Globus pallidus (tissue), 1 donor: ENCODE measurements at places on chromosomes 6 and 20.

DNA sequence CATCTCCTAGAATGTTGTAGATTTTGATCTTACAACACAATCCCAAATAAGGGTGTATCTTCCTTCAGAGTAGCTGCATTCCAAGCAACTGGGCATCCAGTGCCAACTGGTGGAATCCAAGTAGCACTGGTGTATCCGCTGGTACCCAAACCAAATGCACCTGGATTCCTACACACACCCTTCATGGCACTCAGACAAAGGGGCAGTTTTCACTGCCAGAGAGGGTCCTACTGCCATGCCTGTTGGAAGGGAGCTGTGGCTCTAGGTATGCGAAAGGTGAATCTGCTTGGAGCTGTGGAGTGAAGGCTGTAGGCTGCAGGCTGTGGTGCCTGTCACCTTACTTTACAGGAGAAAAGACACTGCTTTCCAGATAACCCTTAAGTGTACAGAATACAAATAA, 17.0 kb upstream of the CLDN20 start:
- DNase-seq = no peak

DNA sequence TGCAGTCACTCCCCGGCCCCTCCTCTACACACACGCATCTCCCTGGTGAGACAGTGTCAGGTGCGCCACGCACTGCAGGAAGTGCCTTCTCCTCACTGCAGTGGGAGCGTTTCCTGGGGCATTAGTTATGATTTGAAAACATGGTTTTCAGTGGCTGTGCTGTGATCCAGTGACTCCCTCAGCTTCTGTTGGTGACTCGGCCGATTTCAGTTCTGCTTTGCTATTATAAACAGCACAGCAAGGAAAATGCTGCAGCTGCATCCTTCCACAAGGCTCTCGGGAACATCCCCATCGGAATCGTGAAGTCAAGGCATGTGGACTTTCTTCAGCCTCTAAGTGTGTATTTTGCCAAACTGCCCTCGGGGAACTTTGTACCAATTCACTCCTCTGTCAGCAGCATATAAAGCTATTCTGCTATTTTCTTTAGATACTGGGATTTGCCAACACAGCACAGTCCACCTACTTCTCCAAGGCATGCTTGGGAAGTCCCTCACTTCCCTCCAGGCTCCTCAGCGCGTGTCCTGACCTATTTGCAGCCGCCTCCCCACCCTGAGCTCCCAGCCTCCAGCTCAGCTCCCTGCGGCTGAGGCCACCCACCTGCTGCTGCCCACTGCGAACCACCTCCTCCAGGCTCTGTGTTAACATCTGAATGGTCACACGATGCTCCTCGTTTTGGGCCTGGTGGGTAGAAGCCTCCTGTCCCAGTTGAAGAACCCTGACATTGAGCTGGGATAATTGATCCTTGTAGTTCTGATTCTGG, 54.5 kb downstream of the GINS1 start:
- no peak for DNase-seq

DNA sequence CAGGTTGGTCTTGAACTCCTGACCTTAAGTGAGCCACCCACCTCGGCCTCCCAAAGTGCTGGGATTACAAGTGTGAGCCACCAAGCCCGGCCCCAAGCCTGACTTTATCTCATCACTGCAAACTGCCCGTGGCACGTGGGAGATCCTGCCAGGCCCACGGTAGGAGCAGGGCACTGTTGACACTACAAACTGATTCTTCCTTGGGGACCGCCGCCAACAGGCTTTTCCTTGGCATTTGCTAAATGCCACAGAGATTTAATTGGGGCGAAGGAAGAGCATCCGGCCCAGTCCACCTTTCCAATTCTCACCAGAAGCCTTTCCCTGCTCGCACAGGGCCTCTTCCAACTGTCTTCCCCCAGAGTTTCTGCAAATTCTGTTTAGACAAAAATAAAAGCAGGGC, 11.0 kb downstream of the ATP9A start:
- DNase-seq = no peak

DNA sequence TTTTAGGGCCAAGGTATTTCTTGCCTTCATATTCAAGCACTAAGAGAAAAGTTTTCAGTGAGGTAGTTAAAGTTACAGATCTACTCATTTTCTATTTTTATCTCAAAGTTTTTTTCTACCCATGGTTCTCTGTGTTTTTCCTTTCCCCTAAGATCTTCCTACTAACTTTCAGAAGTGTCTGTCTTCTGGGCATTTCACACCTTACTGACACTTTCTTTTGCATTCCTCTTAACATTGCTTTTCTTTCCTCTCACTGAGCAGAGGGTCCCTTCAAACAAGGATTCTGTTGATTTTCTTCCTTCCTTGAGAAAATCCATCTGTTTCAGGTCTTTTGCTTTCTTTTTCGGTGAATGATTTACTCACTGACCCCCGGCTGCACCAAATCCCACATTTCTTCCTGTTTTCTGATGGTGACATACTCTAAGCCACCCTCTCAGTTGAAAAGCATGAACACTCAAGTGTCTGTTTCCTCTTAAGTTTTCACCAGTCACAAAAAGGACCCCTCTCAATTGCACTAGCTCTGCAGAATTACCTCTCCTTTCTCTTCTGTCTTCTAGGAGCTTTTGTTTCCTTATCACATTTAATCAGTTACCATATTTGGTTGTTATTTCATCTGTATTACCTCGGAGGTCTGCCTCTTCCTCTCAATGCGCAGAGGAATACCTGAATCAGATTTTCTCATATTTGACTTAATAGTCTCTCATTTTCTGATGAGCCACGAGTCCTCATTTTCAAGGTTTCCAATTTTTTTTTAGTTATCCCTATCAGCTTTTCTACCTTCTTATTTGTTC, 73.5 kb upstream of the RNF217 start:
- no peak for DNase-seq

- no peak for DNase-seq
Measured at GRCh38 chr6:45428727-45429126, 51.0 kb upstream of the SUPT3H start.

DNA sequence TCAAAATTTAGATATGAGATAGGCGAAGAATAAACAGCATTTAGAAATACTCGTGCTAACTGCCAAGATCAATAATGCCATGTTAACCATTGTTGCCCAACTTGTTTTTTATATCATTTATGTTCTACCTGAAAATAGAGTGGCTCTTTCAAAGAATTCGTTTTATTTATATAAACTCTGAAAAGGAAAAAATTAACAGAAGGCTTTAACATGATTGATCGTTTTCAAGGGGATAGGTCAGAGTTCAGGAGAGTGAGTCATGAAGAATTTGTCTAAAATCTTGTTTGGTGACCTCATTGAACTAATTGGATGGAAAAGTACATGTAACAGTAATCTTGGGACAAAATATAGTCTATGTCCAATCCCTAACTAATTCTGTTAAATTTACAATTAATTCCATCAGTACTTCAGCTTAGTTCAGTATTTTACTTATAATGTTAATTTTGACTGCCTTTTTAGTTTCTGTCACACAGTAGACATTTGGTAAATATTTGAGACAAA, 11.1 kb upstream of the ELOVL2 start:
- DNase-seq = no peak

GRCh38 chr20:52975803-52976531, 3.8 kb downstream of the TSHZ2 start:
- no peak for DNase-seq

- DNase-seq = peak; percentile 16
Measured at GRCh38 chr20:32189691-32190615, 17.6 kb downstream of the PLAGL2 start.

GRCh38 chr6:44678252-44678935, 290.9 kb downstream of the CDC5L start:
- DNase-seq = no peak

GRCh38 chr20:1788044-1788443, 107.2 kb upstream of the SIRPA start:
- DNase-seq = no peak

- DNase-seq = no peak
Measured at GRCh38 chr6:91708534-91708933, 1121.7 kb upstream of the MAP3K7 start.

DNA sequence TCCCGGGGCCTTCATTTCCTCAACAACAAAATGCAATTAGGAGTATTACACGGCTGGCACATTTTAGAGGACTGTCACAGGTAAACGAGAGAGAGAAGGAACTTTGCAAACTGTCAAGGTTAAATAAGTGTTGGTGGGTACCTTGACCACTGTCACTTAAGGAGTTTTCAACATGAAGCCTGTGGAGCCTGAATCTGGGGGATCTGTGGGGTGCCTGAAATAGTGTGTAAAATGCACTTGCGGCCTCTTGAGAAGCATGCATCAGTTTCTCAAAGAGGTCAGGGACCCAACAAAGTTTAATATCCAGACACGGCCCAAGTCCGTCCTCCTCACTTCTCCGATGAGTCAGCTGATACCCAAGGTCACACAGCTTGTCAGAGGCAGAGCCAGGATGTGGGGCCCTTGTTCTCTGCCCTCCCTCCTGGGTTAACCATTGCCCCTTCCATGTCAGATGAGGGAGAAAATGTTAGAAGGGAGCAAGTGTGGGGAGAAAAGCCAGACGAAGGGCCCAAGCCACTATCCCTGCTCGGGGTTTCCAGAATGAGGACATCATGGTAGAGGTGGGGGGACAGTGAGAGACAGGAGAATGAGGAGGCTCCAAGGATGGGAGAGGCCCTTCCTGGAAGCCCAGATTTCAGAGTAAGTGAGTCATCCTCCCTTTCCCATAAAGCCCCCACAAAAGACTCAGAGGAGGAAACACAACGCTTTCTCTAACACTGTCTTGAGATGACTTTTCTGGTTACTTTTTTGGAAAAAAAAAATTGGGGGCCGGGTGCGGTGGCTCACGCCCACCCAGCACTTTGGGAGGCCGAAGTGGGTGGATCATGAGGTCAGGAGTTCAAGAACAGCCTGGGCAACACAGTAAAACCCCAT, 42.2 kb downstream of the C6orf132 start:
- DNase-seq = no peak

DNA sequence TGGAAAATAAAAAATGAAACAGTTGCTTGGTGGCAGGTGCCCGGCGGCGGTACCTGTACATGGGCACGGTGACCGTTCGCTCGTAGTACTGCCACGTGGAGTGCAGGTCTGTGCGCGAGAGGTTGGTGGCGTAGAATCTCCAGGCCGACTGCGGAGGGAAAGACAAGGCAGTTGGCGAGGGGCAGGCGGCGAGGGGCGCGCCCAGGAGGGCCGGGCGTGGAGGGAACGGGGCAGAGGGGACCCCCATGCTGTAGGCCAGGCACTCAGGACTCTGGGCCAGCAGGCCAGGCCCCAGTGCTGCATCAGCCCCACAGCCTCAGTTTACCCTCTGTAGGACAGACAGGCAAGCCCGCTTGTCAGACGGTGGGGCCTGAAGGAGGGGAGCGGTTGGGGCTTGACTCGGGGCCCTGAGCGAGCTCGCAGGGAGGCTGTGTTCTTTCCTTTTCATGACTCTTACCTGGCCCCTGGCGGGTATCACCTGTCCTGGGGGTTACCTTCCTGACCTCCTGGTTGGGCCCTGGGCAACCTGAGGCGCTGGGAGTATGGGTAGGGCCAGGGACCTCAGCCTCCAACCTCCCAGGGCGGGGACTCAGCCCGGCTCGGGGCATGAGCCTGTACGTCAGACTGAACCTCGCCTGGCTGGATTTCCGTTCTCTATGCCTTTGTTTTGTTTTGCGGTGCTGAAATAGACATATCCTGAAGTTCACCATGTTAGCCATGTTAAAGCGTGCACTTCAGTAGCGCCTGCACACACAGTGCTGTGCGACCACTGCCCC, 38.5 kb downstream of the KCNQ2 start:
- DNase-seq = no peak

DNA sequence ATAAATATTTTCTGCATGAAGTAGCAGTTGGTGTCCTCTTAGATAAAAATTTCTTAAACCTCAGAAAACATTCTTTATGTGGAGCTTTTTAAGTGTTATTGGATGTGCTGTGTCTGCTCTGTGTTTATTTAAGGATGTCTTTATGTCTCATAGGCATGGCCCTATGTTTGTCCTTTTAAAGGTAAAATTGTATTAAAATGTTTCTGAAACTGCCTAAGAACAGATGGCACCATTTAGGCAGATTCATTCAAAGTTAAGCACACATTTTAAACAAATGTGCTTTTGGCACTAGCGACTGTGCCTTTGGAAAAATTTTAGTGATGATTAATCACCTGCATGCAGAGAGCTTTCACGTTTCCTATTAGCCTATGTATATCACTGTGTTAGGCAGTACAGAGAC, 125.2 kb downstream of the KIF6 start:
- no peak for DNase-seq

DNA sequence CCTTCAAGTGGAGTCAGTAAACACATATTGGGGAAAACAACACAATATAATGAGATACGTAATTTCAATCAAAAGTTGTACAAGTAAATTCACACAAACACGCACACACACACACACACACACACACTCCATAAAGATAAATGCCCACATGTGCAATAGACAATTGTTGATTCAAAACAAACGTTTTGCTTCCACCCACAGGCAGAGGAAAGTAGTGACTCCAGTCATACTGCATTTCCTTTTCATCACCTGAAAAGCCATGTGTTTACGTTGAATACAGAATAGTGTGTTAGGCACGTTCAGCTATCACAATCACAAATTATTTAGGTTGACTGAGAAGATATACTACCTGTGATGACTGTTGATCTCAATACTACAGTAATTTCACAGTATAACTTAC, 443.8 kb upstream of the MANEA start:
- no peak for DNase-seq

GRCh38 chr6:158849899-158850806, 31.0 kb upstream of the EZR start:
- no peak for DNase-seq

GRCh38 chr6:123770247-123770949, 33.3 kb upstream of the NKAIN2 start:
- no peak for DNase-seq

DNA sequence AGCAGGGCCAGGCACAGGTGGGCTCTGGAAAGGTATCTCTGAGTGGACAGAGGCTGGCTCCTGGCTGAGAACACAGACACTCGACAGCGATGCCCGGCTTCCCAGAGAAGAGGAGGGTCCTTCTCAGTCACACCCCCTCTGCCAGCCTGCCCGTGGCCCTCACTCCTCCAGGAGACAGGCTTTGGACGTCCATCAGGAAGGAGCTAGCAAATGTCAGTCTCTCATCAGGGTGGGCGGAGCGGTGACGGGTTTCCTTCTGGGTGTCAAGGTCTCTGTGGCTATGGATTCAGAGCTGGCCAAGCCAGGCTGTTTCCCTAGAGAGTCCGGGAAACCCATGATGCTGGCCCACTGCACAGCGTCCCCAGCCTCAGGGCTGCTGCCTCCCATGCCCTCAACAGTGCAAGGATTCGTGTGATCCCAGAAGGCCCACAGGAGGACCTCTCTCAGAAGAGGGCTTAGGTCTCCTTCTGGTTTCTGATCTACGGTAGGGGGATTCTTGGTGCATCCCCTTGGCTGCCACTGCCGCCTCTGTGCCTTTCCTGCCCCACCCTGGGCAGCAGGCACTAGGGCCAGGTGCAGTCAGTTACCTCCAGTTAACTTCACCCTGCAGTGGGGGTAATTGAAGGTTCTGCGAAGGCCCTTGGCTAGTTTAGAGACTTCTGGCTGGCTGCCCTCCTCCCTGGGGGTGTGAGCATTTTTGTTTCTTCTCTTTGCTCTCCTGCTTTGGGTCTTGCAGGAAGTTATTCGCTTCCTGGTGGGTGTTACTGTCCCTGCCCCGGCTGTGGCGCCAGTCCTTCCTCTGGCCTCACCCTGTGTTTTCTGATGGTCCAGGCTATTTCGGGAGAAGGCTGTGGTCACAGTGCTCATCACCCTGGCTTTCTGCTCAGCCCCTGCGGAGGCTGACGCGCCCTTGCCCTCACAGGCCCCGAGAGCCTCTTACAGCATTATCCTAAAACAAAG, 80.2 kb downstream of the CDH4 start:
- no peak for DNase-seq
